Panc1 (cell line): ENCODE measurements at places on chromosomes 16 and 17. TPM values are rescaled to one million over a fixed set of nuclear protein-coding genes. Genes with fewer than 3 reads are reported as not detected.

SYNGR3 gene
- 15.2 TPM for total RNA-seq

DNA sequence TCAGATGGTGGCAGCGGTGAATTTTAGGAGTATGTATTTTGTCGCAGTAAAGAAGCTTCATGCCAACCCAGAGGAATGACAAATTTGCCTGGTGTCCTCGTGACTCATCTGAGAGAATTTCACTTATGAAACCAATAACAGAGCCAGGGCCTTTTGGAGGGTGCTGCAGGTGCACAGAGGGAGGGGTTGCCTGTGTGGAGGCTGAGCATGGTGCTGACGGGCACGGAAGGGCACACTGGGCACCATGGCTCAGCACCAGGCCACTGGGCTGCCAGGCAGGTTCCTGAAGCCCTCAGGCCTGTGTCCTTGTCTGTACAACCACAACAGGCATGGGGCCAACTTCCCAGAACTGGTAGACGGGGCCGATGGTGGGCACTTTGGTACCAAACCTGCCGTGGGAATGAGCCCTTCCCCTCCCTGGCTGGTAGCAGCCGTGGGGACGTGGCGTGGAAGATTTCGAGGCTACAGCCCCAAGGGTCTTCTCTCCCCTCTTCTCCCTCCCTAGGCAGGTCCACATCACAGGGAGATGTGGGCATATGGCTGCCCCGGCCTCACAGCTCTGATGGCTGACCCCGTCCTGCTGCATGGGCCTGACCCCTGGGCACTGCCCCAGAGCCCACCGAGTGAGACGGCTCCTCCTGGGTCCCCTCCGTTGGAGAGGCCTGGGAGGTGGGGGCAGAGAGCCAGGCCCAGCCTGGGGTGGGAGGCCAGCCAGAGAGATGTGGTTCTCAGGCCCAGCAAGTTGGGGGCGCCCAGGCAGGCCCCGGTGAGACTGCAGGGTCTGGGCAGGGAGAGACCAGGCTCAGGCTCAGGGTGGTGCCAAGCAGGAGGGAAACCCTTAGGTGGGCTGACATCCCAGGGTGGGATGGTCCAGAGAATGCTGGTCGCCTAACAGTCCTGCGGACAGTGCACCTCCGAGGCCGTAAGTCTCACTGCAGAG is 30.2 kb upstream of the ZNF469 start:
- H3K27ac ChIP-seq: no peak overlapping the region
- H3K36me3 ChIP-seq: no peaks in the 10 kb centered on the region
- H3K4me3 ChIP-seq: no peak overlapping the region
- DNase-seq: no peak
- no peaks in the 10 kb centered on the region for H3K27me3 ChIP-seq
- H3K4me1 ChIP-seq: no peaks in the 10 kb centered on the region

PABPN1L gene
- not detected for total RNA-seq

DNA sequence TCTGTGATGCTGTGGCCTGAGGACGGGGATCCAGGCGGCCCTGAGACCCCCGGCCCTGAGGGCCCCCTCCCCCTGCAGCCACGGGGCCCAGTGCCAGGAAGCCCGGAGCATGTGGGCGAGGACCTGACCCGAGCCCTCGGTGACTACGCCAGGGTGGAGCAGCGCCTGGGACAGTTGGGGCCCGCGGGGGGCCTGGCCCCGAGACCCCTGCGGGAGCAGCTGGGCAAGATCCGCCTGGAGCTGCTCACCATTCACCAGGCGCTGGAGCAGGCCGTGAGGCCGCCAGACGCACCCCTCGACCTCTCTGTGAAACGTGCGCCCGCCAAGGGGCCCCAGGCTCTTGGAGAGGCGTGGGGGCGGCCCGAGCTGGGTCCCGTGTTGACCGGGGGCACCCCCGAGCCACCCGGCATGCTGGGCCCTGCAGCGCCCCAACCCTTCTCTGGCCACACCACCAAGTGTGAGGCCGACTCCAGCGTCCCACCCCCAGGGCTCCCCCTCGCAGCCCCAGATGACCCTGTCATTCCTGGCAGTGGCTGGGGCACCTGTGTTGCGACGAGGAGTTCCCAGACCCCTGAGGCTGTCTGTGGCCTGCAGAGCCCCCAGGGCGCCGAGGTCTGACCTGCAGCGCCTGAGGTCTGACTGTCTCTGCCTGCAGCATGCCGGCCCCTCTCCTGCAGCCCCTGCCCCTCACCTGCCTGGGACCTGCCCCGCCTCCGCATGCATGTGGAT is 2.0 kb upstream of the NHLRC4 start:
- H3K4me3 ChIP-seq: no peak overlapping the region
- no peak for DNase-seq

CASKIN1 gene
- total RNA-seq: 4.5 TPM

SPATA32 gene
- total RNA-seq: 0.26 TPM

DNA sequence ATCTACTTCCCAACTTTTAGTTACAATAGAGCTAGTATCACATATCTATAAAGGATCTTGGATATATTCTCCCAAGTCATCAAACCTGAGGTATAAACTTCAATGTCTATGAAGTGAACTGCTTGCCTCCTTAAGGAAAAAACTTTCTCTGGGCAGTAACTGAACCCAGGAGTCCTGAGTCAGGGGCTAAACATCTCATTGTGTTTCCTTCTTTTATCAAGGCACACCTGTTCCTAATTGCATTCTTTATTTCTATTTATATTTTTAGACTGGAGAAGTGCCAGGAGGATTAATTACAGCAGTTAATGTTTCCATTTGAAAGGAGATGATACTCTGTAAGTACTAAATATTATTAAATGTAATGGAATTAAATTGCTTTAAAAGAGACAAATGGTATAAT is 98.6 kb downstream of the CDH8 start:
- no peak for DNase-seq
- H3K27ac ChIP-seq: no peak overlapping the region
- no peaks in the 10 kb centered on the region for H3K4me1 ChIP-seq
- no peaks in the 10 kb centered on the region for H3K27me3 ChIP-seq
- H3K36me3 ChIP-seq: no peaks in the 10 kb centered on the region

DNA sequence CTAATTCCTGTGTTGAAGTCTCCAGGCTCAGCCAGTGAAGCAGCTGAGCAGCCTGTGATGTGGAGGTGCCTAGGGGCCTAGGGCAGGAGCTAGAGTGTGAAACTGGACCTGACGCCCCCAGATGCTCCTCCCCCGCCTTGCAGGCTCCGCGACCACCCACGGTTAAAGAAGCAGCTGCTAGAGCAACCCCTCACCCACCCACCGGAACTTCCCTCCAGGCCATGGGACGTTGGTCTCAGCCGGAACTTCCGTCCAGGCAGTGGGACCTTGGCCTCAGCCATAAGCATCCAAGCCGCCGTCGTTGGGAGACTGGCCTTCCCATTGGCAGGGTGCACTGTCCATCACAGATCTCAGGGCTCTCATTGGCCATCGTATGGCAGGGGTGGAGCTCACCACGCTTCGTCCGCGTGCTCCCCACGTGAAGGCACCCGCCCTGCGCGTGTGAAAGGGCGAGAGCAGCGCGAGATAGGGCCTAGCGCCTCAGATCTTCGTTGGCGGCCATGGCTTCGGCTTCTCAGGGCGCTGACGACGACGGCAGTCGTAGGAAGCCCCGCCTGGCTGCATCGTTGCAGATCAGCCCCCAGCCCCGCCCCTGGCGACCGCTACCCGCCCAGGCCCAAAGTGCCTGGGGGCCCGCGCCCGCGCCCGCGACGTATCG is at the start of gene ADAD2:
Gene ADAD2 (plus strand): TSS at position 427 of the 658 bp plus-strand sequence. CDS start 74 bp downstream, at position 501.
- H3K4me1 ChIP-seq: no peaks in the 10 kb centered on the region
- H3K27ac ChIP-seq: no peak within 1 kb of the TSS
- no peak within 1 kb of the TSS for H3K4me3 ChIP-seq

GRCh38 chr16:72013888-72014581 is 5.5 kb downstream of the DHODH start:
- H3K4me3 ChIP-seq: no peak overlapping the region
- no peaks in the 10 kb centered on the region for H3K4me1 ChIP-seq
- no peaks in the 10 kb centered on the region for H3K36me3 ChIP-seq
- H3K27ac ChIP-seq: no peak overlapping the region
- H3K27me3 ChIP-seq: no peaks in the 10 kb centered on the region
- no peak for DNase-seq

DNA sequence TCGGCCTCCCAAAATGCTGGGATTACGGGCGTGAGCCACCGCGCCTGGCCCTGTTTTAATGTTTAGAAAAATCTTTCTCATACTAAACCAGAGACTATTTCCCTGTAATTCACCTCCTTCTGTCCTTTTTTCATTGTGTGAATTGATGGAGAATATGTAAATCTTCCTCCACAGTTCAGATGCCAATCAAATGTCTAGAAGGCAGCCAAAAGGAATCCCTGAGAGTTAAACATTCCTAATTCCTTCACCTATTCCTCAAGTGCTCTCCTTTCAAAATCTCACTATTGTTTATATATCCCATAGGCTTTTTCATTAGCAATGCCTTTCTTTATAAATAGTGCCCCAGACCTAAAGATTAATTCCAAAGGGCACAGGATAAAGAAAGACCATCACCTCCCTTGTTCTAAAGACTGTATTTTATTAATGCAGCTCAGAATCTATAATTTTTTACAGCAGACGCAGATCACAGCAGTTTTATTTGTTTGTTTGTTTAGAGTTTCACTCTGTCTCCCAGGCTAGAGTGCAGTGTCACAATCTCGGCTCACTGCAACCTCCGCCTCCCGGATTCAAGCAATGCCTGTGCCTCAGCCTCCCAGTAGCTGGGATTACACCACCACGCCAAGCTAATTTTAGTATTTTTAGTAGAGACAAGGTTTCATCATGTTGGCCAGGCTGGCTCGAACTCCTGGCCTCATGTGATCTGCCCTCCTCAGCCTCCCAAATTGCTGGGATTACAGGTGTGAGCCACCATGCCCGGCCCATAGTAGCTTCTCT is 30.5 kb downstream of the COPZ2 start:
- DNase-seq: no peak
- H3K36me3 ChIP-seq: no peaks in the 10 kb centered on the region
- H3K27me3 ChIP-seq: no peaks in the 10 kb centered on the region
- no peak overlapping the region for H3K27ac ChIP-seq
- peaks cover 31% of the 10 kb centered on the region for H3K4me1 ChIP-seq
- H3K4me3 ChIP-seq: no peak overlapping the region

MPO gene
- total RNA-seq: not detected

KRTAP2-1 gene
- total RNA-seq: not detected

GRCh38 chr16:14003074-14003570 is 68.0 kb upstream of the MRTFB start:
- H3K27me3 ChIP-seq: no peaks in the 10 kb centered on the region
- no peak overlapping the region for H3K4me3 ChIP-seq
- no peaks in the 10 kb centered on the region for H3K36me3 ChIP-seq
- DNase-seq: no peak
- peak overlapping the region; percentile 8; the same call in 1 of the 2 replicates for H3K27ac ChIP-seq
- peaks cover 20% of the 10 kb centered on the region for H3K4me1 ChIP-seq

REXO5 gene
- total RNA-seq: 13.6 TPM

DNA sequence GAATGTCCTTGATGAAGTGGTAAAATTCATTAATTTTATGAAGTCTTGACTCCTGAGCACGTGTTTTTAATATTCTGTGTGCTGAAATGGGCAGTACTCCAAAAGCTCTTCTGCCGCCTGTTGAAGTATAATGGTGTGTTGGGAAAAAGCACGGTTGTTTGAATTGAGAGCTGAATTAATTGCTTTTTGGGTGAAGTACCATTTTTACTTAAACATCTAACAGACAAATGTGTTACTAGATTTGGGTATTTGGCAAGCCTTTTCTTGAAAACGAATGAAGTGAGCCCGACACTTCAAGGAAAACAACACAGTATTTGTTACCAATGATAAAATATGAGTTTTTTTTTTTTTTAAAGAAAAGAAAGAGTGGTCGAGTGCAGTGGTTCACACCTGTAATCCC is 22.5 kb downstream of the WWP2 start:
- no peak for DNase-seq
- no peaks in the 10 kb centered on the region for H3K27me3 ChIP-seq
- no peaks in the 10 kb centered on the region for H3K4me1 ChIP-seq
- H3K36me3 ChIP-seq: no peaks in the 10 kb centered on the region
- no peak overlapping the region for H3K4me3 ChIP-seq
- H3K27ac ChIP-seq: no peak overlapping the region

MMP2 gene
- total RNA-seq: 311 TPM

MSRB1 gene
- total RNA-seq: 25.3 TPM

GRCh38 chr16:9932919-9933653 is 249.1 kb downstream of the GRIN2A start:
- no peaks in the 10 kb centered on the region for H3K27me3 ChIP-seq
- H3K4me1 ChIP-seq: no peaks in the 10 kb centered on the region
- H3K36me3 ChIP-seq: no peaks in the 10 kb centered on the region
- no peak overlapping the region for H3K4me3 ChIP-seq

- DNase-seq: no peak
- H3K27ac ChIP-seq: no peak overlapping the region
- H3K4me3 ChIP-seq: no peak overlapping the region
- no peaks in the 10 kb centered on the region for H3K36me3 ChIP-seq
Measured at GRCh38 chr17:72901083-72901482, 191.4 kb downstream of the SLC39A11 start.

- H3K27ac ChIP-seq: no peak overlapping the region
- DNase-seq: no peak
- no peaks in the 10 kb centered on the region for H3K36me3 ChIP-seq
- no peak overlapping the region for H3K4me3 ChIP-seq
Measured at GRCh38 chr16:52367821-52368220, 179.1 kb downstream of the TOX3 start.

DNA sequence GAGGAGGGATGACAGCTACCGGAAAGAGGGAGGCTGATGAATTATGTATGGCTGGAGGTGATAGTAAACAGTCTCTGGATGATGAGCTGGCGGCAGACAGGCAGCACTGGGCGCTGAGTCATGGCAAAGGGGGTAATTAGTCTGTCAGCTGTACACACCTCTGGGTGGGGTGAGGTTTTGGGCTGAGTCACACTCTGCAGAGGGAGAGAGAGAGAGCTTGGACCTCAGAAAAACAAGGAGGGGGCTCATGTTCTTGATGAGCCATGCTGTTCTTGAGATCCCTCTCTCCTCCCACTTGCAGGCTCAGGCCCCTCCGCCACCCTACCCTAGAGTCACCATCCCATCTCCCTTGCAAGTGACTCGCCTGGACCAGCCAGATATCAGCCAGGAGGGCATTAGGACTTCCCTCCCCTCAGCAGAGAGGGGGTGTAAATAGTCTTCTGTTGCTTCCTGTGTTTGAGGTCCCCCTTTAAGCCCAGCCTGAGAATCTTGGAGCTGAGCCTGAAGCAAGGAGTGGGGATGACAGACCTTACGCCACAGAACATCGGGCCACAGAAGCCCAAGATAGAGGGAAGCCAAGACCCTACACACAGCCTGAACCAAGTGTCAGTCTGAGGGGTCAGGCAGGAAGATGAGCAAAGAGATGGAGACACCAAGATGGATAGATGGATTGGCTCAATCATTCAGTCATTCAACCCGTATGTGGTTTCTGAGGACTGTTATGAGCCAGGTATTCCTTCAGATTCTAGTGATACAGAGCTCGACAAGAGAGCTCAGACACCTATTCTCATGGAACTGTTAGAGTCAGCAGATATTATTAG is 383.2 kb upstream of the CCL2 start:
- no peak overlapping the region for H3K27ac ChIP-seq
- peaks cover 9% of the 10 kb centered on the region for H3K27me3 ChIP-seq
- H3K4me3 ChIP-seq: no peak overlapping the region
- no peaks in the 10 kb centered on the region for H3K4me1 ChIP-seq
- H3K36me3 ChIP-seq: no peaks in the 10 kb centered on the region
